ENCODE measurements at places on chromosomes 3 and 15.

- DNase-seq, result no peak
These were observed 32.6 kb downstream of the LINS1 start for GRCh38 chr15:100569391-100569790.

DNA sequence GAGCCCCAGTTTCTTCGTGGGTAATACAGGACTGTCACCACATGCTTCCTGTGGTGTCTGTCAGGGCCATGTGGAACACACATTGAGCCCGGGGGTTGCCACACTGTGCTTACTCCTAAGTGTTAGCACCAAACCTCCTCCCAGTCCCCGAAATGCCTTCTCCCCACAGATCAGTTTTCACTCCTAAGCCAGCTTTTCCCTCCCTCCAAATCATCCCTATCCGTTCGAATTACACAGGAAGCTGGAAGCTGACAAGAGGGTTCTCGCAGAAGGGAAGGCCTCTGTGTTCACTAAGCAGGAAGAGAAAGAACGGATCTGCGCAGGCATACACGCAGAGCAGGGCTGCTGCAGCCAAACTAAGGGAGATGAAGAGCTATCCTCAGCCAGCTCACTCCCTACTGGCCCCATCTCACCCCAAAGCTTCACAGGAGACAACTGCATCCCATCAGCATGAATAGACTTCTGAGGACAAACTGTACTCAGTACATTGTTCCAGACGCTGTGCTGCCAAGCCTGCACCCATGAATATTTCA is 32.3 kb downstream of the XXYLT1 start:
- DNase-seq, result no peak

DNA sequence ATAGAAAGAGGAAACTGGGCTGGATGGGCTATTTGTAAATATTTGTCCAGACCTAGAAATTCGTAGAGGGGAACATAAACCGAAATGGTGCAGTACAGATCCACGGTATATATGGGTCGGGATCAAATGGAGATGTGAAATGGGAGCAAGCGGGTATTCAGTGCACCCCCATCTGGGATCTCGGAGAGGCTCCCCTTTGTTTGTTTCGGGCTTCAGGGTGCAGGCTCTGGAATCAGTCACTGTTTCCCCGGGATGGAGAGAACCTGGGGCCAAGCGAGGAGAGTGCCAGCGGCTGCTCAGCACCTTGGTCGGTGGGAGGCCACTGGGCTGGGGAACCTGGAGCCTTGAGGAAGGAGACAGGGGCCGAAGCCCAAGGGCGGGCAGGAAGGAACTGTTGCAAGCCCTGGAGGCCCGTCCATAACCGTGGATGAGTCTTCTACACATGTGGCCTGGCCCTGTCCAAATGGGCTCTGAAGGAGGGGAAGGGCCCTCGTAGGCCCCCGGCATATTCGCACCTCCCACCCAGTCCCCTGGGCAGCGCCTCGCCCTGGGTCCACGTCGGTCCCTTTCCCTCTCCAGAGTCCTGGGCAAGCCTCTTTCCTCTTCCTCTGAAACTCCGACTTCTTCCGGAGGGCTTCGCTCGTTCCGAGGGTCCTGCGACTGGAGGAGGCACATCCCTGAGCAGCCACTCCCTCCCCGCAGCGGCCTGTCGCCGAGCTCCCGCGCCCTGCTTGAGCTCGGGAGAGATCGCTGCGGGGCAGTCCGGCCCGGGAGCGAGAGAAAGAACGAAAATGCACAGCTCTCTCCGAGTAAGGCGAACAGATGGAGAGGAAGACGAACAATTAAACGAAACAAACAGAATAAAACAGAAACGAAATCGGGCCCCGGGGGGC is 3.0 kb downstream of the ISL2 start:
- peak; percentile 54 for DNase-seq

DNA sequence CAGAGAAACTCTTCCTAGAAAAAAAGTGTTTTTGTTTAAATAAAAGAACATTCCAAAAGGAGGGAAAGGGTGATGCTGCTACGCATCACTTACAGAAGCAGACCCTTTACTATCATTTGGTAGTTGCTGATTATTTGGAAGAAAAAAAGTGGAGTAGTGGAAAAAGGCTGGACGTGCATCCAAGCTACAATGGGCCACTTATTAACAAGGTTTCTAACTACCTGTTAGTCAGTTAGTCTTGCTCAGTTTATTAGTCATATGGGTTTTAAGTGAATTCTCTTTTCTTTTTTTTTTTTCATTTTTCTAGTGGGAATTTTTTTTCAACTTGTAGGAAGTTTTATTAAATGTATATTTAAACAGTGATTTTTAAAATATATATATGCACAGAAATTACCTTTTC is 866.0 kb downstream of the MCTP2 start:
- DNase-seq, result no peak

DNA sequence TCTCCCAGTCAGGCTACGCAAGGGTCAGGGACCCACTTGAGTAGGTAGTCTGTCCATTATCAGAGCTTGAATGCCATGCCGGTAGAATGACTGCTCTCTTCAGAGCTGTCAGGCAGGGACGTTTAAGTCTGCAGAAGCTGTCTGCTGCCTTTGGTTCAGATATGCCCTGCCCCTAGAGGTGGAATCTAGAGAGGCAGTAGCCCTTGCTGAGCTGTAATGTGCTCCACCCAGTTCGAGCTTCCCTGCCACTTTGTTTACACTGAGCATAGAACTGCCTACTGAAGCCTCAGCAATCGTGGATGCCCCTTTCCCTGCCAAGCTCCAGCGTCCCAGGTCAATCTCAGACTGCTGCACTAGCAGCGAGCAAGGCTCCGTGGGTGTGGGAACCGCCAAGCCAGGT is 57.5 kb upstream of the SETMAR start:
- no peak for DNase-seq

DNA sequence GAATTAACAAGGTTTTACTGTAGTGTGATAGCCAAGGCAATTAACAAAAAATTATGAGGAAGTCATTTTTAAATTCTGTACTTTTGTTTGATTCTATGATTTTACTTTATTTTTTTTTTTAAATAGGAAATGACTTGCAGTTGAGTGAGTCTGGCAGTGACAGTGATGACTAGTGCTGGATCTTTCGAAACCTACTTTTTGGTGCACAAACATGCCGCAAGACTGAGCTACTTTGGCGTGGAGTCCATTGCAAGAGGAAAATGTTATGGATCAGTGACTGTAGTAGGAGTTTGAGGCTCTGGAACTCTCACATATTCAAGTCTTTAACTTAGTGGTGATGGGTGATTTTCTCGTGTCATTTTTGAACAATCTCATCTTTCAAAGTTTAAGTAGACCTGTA is 11.6 kb downstream of the EAF1 start:
- no peak for DNase-seq

DNA sequence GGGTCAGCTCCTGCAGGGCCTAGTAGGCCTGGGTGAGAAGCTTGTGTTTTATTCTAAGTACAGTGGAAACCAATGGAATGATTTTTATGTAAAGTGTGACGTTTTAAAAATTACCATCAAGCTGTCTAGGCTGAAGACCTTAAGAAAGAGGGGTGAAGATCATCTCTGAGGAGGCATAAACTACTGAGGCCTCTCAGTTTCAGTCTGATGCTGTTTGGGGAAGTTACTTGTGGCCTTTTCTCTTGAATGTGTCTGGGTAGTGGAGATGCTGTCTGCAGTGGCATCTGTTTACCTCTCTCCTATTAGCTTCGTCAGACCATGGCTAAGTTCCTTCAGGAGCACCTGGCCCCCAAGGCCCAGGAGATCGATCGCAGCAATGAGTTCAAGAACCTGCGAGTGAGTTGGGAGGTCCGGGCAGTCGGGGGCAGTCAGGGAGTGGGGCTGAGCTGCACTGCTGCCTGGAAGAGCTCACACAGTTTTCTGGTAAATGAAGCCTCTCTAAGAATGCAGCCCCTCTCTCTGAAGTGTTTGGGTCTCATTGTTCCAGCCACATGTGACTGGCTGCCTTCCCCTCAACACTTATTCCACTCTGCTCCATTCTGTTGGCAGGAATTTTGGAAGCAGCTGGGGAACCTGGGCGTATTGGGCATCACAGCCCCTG is 1.9 kb downstream of the IVD start:
- DNase-seq, result no peak

DNA sequence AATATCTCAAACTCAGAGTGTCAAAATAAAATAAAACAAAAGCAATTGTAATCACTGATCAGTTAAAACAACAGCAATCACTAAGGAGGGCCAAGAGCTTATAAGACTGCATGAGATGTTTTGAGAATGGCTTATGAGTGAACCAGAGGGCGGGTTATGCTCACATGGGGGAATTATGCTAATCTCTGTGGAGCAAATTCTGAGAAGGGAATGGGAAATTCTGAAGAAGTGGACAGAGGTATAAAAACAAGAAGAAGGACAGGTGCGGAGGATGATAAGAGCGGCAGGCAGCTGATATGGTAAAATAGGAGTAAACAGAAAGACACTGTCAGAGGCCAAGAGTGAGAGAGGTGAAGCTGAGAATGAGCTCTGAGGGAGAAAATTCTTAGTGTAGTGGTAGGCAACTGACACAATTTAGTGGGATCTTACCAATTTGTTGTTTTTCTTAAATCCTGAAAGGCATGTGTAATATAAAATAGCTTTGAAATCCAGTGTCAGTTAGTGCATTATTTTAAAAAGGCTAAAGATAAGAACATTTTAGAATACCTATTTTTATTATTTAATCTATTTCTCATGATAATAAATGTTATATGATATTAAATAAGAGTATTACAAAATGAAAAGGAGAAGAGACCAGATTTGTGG is 133.8 kb downstream of the SPATA16 start:
- no peak for DNase-seq

GRCh38 chr3:53320697-53321096 is 26.6 kb downstream of the DCP1A start:
- DNase-seq, result no peak

DNA sequence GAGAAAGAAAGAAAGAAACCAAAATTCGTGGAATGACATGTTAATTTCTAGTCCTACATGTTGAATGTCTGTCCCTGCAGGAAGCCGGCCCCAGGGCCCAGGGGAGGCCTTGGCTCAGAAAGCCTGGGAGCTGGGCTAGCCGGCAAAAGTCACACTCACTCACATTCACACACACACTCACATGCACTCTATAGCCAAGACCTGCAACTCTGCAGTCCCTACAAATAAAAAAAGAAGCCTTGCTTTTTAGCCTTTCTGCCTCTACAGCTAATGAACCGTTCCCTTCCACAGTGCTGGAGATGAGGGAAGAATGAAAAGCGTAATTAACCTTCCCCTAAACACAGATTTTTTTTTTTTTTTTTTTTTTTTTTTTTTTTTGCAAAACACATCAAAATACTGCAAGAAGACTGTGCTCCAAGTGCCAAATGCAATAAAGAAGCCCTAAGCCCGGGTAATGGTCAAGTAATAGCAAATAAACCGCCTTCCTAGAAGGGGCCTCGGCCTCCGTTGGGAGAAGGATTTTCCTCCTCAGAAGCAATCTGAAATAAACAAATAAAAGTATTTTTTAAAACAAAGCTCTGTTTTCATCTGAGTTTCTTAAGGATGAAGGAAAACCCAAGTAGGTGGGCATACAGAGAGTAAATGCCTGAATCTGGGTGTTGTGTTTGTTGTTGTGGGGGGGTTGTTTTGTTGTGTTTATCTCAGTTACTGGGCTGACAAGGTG is 4.3 kb downstream of the MECOM start:
- DNase-seq, result no peak

All from AG08396 (cell line).